ENCODE measurements at places on chromosomes 1 and 21.
A peak's percentile ranks its signal among the peaks of the same experiment; 100 is the strongest.

DNA sequence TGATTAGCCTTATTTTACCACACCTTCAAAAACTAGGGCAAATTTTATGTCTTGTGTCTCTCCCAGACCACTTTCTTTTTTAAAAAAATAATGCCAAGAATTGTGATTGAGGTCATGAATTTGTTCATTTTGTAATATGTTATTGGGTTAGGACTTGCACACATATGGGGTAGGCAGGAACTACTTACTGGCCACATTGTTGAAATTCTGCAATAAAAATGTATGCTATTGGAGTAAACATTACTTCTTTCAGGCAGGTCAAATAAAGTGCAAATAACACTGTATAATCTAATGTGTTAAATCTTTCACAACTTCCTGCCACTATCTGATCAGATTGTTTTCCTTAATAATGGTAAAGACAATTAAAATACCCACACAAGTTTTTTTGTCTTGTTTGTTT lies 166.6 kb upstream of the COL11A1 start:
- DNase-seq: peak; percentile 36

GRCh38 chr1:218556016-218556415 lies 210.9 kb downstream of the TGFB2 start:
- no peak for DNase-seq

DNA sequence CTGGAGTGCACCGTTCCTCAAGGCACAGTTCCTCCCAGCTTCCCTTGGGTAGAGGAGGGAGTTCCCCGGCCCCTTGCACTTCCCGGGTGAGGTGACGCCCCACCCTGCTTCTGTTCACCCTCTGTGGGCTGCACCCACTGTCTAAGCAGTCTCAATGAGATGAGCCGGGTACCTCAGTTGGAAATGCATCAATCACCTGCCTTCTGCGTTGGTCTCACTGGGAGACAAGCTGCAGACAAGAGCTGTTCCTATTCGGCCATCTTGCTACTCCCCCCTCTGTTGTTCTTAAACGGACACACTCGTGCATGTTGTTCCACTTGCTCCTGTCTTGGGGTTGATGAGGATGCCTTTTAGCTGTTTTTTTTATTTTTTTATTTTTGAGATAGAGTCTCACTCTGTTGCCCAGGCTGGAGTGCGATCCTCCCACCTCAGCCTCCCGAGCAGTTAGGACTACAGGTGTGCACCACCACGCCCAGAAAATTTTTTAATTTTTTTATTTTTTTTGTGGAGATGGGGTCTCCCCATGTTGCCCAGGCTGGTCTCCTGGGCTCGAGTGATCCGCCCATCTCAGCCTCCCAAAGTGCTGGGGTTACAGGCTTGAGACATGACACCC lies 3.0 kb upstream of the MORC3 start:
- no peak for DNase-seq

GRCh38 chr1:31786366-31787060 lies 22.4 kb upstream of the ADGRB2 start:
- no peak for DNase-seq

- no peak for DNase-seq
Observed at GRCh38 chr1:225342695-225343094, 85.1 kb downstream of the LBR start.

GRCh38 chr1:202018468-202019234 lies 8.3 kb downstream of the ELF3 start:
- DNase-seq: peak; percentile 51

- no peak for DNase-seq
Observed at GRCh38 chr1:16242556-16243214, 5.7 kb upstream of the CPLANE2 start.

DNA sequence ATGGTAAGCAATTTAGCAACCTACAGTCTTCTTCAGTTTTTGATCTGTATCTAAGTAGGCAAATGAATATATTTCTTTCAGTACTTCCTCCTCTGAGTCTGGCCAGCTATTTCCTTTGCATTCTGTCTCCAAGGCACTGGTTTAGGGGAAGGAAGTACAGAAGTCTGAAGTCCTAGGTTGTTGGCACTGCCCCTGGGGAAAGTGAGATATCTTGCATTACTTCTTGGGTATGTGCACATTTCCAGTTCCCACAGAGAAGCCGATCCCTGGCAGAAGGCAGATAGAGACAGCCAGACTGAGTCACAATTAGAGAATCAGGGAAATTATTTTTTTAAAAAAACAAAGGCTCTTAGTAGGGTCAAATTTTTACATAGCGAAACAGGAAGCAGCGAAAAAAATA lies 98.8 kb downstream of the RASAL2 start:
- DNase-seq: peak; percentile 37

GRCh38 chr1:25792115-25792514 lies 7.9 kb upstream of the SELENON start:
- DNase-seq: no peak

Measured in fibroblast of villous mesenchyme (primary cell).